ENCODE measurements at places on chromosomes 6 and 20.

DNA sequence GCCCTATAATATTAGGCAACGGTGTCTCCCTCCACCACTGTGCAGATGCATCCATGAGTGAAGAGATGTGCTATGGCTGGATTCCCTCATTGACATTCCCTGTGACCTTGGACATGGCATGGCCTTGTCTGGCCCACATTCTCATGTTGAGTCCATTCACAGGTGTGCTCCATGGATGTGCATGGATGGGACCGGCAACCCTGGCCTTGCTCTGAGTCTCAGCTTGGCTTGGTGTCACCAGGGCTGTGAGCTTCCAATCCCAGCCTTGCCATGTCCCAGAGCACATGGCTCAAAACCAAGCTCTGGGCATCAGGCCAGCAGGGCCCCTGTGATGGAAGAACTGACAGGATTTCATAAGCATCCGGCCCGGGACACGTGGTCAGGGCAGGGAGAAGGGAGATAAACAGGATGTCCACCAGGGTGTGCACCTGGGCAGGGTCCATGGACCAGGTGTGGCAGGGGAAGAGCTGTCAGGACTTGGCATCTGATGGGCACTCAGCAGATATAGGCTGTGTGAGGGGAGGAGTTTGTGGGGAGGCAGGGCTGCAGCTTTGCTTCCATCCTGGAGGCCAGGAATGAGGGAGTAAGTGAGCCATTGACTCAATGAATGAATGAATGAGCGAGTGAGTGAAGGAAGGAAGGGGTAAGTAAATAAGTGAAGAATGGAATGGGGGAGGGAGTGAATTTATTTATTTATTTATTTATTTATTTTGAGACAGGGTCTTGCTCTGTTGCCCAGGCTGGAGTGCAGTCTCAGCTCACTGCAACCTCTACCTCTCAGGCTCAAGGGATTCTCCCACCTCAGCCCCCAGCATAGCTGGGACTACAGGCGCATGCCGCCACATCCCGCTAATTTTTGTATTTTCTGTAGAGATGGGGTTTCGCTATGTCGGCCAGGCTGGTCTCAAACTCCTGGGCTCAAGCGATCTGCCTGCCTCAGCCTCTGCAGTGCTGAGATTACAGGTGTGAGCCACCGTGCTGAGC, 15.7 kb downstream of the NRSN2 start:
- peak; percentile 98 for DNase-seq

GRCh38 chr20:10454151-10454750, 19.1 kb downstream of the SLX4IP start:
- DNase-seq = peak; percentile 53

DNA sequence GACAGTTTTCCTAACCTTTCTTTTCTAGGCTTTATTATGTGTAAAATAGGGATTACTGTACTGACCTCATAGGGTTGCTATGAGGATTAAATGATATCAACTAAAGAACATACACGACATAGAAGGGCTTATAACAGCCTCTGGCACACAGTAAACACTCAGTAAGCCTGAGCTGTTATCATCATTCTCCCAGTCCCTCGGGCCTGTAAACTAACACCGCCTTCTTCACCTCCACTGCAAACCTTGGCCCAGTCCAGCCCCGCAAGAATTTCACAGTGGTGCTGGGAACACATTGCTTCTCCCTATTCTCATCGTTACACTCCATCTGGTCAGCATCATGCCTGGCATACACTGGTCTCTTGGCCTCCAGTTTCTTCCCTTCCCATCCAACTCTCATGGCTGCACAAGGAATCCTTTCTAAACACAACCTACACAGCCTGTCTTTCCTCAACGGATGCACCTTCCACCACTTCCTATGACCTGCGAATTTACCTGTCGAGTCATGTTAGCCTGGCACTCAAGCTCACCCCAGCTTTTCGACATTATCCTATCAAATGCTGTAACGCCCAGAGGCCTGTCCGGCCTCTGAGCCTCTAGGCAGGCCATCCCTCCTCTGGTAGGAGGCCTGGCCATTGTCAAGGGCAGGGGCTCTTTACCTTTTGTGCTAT, 92.1 kb downstream of the FYN start:
- DNase-seq = no peak

DNA sequence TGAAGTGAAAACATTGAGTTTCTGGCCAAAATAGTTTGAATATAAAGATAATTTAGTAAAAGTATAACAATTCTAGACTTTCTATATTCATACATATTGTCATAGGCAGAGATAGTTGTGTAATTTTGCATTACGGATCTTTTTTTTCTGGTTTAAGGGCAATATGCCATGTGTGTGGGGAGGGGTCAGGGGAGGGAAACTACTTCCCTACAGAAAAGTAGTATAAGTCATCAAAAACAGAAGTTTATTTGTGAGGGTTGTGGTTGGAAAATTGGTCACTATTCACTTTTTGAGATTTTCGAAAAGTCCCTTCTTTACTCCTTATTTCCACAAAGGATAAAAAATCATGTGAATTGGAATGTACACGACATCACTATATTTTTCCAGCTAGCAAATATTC, 288.2 kb upstream of the PREP start:
- no peak for DNase-seq

DNA sequence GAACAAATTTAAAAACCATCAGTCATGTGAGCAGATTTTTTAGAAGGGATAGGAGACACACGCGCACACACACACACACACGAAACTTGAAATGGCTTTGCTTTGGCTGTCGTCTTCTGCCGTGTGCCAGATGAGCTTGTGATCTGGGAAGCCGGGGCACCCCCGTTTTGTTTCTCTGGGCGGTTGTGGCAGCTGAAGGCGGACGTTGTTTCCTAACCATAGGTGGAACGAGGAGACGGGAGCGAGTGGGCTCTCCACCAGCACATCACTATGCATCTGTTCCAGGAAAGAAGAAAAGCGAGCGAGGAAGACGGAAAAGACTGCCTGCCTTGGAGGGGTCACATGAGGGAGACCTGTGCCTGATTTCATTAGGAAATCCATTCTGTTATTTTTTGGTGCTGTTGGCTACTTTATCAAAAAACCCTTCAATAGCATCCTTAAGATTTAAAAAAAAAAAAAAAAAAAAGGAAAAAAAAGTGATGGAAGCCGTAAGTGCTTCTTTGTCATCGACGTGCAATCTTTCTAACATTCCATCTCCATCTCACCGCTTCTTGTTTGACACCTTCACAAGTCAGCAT, 142.1 kb downstream of the DTNBP1 start:
- DNase-seq = no peak

DNA sequence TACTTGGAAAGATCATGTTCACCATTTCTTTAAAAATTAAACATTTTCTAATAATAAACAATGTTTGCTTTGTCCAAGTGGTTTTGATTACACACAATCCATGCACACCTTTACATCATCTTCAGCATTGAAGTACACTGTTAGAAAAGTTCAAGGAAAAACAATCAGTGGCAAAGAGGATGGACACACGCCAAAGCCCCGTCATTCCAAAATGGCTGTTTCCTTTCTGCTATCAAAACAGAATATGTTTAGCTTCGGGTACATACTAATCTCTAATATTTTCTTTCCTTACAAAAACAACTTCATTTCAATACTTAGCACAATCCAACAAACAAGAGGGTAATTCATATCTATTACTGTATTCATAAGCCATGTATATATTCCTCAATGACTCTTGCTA, 24.5 kb downstream of the REPS1 start:
- no peak for DNase-seq

- no peak for DNase-seq
Observed at GRCh38 chr6:72500669-72501068, 121.2 kb upstream of the KCNQ5 start.
